ENCODE measurements at places on chromosomes 7 and 10.

DNA sequence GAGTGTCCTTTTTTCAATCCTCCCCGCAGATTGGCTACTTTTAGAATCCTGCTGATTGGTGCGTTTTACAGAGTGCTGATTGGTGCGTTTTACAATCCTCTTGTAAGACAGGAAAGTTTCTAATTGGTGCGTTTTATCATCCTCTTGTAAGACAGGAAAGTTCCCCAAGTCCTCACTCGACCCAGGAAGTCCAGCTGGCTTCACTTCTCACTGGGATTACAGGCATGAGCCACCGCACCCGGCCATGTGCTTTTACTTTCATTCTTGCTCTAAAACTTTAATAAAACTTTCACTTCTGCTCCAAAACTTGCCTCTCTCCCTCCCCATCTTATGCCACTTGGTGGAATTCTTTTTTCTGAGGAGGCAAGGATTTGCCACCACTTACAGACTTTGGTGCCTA, 17.0 kb upstream of the WAPL start:
- no peak for DNase-seq

GRCh38 chr10:128863411-128863810, 603.6 kb upstream of the MGMT start:
- no peak for DNase-seq

DNA sequence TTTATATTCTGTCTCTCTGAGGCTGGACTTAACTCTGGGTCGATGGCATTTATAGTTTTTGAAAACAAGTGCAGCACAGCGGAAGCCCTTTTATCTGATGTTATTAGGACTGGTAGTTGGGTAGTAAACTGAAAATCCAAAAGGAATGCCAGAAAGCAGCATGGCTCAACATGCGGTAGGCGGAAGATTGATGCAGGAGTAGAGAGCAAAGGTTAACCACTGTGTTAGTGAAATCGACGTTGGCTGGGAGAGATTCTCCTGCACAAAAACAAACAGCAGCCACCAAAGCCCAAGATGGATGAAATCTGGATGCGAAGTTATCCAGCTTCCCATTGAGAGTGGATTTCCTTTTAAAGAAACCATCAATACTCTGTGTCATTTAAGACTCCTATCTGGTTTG, 54.5 kb upstream of the EMX2 start:
- no peak for DNase-seq

- no peak for DNase-seq
Measured at GRCh38 chr7:7428806-7429205, 106.9 kb downstream of the COL28A1 start.

DNA sequence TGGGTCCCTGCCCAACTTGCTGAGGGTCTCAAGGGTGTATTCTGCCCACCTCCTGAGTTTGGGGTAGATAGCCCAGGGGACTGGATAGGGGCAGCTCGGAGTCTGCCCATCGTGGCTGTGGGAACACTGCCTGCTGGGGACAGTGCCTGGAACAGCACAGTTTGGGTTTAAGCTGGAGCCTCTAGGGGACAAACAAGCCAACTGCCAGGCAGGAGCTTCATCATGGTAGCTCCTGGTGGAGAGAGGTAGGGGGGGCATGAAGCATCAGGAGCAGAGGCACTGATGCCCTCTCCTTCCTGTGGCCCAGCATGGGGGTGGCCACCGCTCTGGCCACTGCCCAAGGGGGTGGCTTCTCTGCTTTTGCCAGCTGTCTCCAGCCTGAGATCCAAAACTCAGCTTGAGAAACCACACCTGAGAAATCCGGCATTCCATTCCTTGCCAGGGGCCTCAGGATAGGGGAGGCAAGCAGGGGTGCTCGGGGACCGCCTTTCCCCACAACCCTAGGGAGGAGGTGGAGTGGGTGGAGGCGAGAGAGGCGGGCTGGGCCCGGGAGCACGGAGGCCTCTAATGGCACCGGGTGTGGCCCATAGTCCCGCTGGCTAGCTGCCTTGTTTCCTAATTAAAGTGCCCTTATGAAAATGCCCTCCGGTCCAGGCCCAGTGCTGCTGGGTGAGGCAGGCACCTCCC, 47.6 kb downstream of the UNC5B start:
- no peak for DNase-seq

- no peak for DNase-seq
Measured at GRCh38 chr7:81776948-81777630, 7.2 kb upstream of the HGF start.

GRCh38 chr10:117334066-117334465, 41.2 kb downstream of the PDZD8 start:
- no peak for DNase-seq

DNA sequence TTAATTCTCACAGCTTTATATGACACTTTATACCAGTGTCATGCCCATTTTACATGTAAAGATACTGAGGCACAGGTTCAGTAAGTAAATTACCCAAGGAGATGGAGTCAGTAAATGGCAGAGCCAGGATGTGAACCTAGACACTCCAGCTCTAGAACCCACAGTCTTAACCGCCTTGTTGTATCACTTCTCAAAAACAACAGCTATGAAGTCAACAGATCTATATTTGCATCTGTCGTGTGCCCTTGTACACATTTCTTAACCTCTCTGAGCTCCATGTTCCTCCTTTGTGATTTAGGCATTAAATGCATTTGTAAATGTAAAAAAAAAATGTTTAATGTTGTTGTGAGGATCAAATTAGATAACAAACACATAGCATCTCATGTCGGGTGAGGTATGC, 716.2 kb downstream of the SUGCT start:
- no peak for DNase-seq

- DNase-seq = no peak
Measured at GRCh38 chr10:117740691-117741222, 198.2 kb downstream of the EMX2 start.

- DNase-seq = no peak
Measured at GRCh38 chr7:140156460-140157080, 20.2 kb downstream of the KDM7A start.

DNA sequence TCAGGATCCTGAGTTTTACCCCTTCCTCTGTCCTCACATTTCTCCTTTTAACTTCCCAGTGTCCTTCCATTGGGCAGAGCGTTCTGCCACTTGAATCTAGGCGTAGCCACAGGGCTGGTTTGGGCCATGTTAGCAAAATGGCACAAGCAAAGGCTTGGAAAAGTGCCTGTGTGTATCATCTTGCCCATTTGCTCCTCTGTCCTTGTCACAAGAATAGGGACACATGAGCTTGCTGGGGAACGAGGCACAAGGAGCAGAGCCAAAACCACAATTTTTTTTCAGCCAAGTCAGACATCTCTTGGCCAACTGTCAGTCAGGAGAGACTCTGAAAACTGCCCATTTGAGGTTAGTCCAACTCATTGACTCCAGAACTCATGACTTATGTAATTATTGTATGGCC, 285.2 kb downstream of the ZNF248 start:
- DNase-seq = no peak

DNA sequence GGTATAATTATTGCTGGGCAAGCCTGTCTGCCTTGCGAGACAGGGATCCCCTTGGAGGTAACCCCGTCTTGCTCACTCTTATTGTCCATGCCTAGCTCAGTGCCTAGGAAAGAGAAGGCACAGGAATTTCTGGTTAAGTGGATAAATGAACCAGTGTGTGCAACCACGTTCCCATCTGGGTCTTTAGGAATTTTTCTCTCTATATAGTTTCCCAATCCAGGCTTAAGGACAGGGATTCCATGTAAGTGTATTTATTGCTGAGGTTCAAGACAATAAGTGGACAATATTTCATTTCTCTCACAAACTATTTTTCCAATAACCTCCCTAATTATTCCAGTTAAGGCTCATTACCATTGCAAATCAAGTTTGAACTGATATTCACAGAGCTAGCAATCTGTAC, 8.9 kb upstream of the ADAM12 start:
- DNase-seq = no peak

GRCh38 chr10:105148921-105149320, 507.8 kb downstream of the SORCS3 start:
- DNase-seq = no peak

DNA sequence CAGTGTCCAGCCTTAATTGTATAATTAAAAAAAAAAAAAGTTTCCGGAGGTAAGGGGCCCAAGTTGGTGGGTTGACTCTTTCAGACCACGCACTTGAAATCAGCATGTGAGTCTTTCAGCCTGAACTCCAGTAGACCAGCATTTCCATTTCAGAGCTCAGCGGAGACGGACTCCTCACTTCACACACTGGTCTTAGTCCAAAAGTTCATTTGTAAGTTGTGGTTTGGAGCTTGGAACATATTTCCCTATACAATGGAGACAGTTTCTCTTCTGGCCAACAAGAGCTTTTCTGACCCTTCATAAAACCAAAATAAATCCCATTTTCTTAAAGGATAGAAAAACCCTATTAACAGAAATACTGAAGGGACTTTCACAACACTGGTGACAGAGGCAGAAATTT, 41.0 kb downstream of the ATXN7L1 start:
- no peak for DNase-seq

DNA sequence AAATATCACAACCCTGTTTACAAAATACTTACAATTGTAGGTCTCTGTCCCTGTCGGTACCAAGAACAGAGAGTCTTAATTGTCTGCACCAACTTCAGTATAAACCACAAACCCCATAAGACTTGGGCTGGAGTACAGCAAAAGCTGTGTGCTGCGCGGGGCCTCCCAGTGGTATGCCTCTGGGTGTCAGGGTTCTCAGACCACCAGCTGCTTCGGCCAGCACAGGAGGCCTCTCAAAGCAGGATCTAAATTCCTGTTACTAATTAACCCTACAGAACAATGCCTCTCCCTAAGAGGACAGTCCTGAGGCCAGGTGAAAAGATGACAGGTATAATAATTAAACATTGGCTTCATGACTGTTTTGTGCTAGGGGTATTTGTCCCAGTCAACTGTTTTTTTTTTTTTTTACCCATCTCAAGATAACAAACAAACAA, 957 bp upstream of the SVIL start:
- no peak for DNase-seq

GRCh38 chr10:962342-962741, 25.9 kb upstream of the GTPBP4 start:
- DNase-seq = no peak

GRCh38 chr7:125654076-125654475, 724.5 kb upstream of the POT1 start:
- no peak for DNase-seq

DNA sequence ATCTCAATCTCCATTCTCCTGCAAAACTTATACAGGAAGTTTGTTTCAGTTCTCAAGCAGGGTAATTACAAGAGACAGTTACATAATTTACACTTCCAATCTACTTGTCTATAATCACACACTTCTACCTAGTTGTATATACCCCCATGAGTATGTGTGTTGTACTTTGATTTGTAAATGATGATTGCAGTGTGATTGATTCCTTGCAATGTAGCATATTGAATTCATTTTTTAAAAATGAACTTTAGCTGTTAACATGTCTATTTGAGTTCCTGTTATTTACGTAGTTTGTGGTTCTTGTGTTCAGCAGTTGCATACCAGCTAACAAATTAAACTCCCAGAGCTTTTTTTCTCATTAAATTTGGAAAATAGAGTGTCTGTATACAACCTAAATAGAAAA, 102.5 kb upstream of the SAMD8 start:
- no peak for DNase-seq

DNA sequence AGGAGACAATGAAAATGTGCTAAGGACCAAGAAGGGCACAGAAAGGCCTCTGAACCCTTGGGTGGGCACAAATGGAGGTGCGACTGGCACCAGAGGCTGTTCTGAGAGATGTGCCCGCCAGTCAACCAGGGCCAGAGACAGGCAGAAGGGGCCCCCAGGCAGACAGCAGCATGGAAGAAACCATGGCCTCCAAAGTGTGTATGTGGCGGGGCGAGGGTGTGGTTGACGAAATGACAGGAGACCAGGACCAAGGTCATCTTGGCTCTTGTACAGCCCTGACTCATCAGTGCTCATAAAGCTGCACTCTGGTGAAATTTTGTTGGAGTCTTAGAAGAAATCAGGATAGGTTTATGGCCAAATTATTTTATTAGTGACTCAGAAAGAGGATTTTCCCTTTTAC, 4.0 kb upstream of the MRPS24 start:
- DNase-seq = no peak

DNA sequence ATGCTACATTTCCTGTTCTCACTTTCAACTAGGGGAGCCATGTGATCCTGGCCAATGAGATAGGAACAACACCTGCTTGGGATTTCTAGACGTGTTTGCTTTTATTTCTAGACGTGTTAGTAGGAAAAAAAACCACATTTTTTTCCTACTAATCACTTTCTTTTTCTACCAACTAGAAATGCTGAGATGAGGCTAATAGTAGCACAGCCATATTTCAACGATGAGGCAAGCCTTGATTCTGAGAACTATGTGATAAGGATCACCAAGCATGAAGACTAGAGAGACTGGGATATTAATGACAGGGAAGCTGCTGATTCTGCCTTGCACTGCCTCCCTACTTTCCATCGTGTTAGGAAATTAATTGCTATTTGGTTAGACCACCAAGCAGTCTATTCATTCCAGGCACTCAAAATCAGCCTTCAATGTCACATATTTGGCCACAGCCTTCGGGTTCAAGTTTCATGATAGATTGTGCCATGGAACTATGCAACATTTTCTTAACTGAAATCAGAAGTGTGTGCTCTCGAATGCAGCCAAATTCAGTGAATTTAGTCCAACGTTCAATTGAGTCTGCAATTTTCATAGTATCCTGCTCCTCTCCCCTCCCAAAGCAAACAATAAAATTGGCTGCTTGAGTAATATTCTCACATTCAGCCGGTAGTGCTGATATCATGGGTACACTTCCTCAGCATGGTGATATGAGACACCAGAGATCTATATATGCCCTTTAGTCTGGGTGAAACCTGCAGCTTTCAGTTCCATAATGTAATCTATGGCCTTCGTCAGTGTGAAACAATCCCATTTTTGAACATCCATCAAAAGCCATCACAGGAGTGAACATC, 98.1 kb downstream of the GPR37 start:
- DNase-seq = no peak

DNA sequence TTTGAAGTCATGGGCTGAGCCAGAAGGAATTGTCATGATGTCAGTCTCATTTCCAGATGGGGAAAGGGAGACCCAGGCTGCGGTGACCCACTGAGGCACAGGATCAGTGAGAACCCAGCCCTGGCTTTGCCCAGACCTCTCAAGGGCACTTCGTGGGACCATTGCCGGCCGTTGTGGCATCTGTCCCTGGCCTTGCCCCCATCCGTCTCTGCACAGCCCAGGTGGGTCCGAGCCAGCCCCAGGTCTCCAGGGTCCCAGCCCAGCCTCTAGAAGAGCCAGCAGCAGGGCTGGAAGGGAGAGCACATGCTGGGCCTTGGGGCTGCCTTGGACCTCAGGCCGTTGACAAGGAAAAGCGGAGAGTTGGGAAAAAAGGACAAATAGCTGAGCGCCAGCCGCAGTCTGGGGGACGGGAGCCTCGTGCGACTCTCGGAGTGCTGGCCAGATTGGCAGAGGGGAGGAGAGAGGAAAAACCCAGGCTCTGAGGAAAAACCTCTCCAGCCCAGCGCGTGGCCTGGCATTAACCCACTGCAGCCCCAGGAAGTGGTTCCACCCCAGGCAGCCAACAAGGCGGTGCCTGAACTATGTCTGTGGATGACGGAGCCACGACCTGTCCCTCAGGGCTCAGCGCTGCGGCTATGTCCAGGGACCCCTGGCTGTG, 30.2 kb downstream of the GRIFIN start:
- no peak for DNase-seq

GRCh38 chr10:72503241-72503640, 122.6 kb downstream of the MICU1 start:
- DNase-seq = no peak

- no peak for DNase-seq
Measured at GRCh38 chr10:43667761-43668386, 19.2 kb upstream of the ZNF32 start.
